ENCODE measurements at places on chromosomes 1 and 21.
A peak's percentile ranks its signal among the peaks of the same experiment; 100 is the strongest.

DNA sequence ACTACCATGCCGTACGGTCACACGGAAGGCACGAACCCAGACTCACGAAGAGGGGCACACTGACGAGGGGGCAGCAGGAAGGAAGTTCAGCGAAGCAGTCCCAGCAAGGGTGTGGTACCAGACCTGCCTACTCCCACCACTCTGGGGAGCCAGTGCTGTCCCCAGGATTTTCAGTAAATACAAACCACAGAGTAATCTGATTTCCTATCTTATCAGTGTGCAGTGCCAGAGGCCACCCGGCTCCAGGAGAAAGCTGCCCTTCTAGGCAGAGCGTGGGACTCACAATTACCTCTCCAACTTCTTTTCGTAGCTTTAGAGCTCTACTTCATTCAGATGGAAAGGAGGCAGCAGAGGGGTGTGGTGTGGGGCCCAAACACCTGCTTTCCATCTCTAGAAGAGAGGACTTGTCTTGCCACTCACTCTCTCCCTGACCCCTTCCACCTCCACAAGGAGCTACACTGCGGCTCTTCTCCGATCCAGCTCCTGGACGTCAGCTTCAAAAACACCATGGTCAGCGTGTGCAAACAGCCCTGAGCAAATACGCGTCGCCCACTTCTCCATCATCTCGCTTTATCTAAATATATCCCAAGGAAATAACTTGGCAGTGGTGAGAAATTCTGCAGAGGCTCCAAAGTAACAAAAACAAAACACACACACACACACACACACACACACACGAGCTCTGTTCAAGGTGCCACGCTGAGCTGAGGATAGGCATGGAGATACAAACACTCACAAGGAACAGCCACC is 98.5 kb downstream of the MRPL37 start:
- DNase-seq: no peak

GRCh38 chr1:17119076-17119772 is at the start of gene PADI2:
TSS of gene PADI2 (minus strand) at chr1:17119451. CDS start at chr1:17119371, 80 bp downstream.
- DNase-seq: peak; percentile 28

- DNase-seq: no peak
Observed at GRCh38 chr1:220810963-220811362, 24.2 kb downstream of the MTARC1 start.

DNA sequence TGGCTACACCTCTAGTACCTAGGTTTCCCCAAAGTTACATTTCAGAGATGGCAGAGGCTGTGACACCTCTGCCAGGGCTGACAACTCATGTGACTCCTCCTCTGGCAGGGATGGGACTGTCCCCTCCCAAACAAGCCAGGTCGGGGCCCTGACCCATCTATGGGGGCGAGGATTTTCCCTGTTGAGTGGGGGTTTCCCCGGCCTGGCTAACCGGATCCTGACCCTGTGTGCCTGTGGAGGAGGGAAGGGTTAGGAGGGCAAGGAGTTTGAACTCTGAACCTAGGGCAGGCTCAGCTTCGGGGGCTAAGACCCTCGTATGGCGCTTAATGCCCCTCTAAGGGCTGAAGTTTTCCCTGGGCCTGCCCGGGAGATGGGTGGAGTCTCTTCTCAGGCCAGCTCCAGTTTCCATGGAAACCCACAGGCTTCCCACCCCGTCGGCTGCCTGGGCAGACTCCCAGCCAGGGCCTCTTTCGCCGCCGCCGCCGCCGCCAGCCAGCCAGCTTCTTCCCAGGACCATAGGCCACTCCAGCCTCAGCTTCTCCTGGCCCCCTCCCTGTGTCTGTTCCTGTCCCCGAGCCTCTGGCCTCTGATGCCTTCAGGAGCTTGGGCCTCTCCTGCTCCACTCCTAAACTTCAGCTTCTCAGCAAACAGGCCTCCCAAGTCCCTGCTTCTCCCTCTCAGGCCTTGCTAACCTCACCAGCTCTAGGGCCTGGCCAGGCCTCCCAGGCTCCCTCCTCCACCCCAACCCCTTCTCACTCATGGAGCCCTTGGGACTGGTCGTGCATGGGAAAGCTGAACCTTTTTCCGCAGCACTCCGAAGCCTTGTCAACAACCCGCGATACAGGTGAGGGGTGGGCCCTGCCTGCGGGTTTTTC is at the start of gene BTBD19:
TSS of gene BTBD19 (plus strand) at position 461 of the 875 bp plus-strand sequence. CDS start at position 759, 298 bp downstream.
- DNase-seq: no peak

GRCh38 chr21:36883532-36884486 is 82.7 kb downstream of the HLCS start:
- DNase-seq: no peak

DNA sequence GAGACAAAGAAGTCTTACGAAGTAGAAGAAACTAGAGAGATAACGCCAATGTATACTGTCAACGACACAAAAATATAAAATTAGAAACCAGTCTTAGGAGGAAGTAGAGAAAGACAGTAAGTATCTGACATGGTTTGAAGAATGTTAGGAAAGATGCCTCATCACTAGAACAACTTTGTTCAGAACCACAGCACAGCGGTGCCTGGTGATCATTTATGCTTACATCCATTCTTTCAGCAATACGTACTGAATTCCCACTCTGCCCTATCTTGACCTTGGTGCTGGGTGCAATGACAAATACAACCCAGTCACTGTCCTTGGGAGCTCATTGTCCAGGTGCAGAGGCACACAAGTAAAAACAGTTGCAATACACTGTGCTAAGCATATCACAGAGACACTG is 104.4 kb downstream of the TM2D1 start:
- no peak for DNase-seq

DNA sequence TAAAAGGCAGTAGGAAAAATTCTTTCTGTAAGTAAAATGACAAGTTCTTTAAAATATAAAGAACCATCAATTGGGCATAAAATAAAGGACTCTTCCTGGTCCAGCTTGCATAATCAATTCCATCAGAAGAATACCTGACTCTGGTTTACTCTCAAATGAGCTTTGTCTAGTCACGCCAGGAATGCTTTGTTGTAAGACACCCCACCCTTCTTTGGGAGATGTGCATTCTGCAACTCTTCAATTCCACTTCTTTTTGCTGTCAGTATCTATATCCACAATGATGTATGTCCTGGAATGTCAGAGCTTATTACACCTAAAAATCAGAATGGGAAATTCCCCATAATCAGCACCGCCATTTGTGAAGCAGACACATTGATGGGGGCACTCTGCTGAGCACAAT is 76.1 kb downstream of the PTPN14 start:
- no peak for DNase-seq

- no peak for DNase-seq
Observed at GRCh38 chr1:156444407-156445001, 56.1 kb downstream of the MEF2D start.

- DNase-seq: no peak
Observed at GRCh38 chr1:31954607-31955283, 16.6 kb upstream of the PTP4A2 start.

GRCh38 chr1:19786988-19787423 is 12.7 kb downstream of the TMCO4 start:
- DNase-seq: no peak

DNA sequence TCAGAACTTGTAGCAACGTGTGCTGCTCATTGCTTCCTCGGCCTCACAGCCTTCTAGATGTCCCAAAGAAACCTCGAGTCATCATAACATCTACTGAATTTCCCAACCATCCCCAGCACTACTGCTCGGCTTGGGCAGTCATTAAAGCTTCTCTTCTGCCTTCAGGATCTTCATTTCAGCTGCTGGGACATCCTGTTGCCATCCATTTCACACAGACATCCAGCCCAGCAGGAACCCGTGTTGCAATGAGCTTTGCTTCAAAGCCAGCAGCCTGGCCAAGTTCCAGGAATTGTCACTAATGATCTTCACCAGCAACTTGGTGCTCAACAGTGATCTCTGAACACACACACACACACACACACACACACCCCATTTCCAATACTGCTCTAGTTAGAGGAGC is 18.5 kb downstream of the WLS start:
- no peak for DNase-seq

DNA sequence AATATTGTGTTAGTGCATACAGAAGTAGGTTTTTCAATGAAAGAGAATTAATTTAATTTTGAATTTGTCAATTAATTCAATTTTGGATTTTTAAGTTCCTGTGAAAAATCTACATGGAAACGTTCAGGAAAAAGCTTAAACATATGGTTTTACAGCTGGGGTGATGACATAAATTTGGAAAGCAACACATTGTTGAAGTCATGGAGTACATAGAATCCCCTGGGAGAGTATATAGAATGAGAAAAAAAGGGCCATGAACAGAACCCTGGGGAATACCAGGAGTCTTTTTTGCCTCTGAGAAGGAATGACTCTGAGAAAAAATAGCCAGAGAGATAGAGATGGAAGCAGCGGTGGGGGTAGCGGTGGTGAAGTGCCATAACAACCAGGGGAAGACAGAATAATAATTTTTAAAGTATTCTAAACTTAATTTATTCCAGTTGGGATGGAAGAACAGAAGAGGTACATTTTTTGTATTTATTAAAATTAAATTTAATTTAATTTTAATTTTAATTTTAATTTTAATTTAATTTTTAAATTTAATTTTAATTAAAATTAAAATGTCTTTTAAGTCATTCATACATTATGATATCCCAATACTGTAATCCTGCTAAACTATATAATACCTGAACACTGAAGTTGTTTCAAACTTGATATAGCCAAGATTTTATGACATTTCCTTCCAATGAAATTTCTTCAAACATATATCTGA is 48.9 kb downstream of the NME7 start:
- DNase-seq: no peak

DNA sequence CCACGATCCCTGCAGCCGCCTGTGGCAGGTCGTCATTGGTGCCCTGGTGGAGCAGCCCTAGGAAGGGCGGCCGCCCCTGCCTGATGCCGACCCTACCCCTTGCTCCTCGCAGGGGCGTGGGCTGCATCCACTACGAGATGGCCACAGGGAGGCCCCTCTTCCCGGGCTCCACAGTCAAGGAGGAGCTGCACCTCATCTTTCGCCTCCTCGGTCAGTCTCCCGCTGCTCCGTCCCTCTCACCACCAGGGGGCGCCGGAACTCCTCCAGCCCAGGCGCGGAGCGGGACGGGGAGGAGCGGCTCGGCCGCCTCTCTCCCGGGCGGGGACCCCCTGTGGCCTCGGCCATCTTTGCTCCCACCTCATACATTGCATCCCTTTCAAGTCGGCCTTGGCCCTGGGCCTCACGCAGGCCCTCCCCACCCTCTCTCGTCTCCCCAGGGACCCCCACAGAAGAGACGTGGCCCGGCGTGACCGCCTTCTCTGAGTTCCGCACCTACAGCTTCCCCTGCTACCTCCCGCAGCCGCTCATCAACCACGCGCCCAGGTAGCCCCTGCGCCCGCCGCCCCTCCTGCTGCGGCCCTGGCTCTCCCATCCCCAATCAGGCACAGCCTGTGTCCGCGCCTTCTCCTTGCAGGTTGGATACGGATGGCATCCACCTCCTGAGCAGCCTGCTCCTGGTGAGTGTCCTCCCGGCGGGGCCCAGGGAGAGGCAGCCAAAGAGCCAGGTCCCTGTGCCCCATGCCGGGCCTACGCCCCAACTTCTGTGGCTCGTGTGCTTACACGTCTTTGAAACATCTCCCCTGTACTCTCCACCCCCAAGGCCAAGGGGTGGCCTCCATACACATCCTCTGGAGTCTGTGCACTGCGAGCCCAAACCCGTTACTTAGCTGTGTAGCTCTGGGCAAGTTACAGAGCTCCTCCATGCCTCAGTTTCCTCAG is 24.7 kb downstream of the CDK18 start:
- DNase-seq: no peak

DNA sequence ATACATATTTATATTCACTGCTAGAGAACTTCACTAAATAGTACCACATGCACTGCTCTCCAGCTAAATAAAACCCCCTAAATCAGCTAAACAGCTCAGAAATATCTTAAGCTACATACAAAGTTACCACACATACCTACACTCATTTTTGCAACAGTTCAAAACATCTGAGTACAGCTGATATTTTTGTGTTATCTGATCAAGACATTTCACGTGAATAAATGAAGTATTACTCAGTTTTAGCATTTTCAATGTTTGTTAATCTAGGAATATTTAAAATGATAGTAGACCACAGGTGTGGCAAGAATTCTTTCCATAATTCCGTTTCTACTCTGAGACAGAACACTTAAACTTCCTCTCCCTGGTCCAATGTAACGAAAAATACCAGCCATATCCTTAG is 20.8 kb downstream of the EVI5 start:
- DNase-seq: no peak

- no peak for DNase-seq
Observed at GRCh38 chr1:16143566-16144324, 12.1 kb downstream of the EPHA2 start.

- DNase-seq: no peak
Observed at GRCh38 chr1:11728126-11728806, 7.7 kb upstream of the AGTRAP start.

DNA sequence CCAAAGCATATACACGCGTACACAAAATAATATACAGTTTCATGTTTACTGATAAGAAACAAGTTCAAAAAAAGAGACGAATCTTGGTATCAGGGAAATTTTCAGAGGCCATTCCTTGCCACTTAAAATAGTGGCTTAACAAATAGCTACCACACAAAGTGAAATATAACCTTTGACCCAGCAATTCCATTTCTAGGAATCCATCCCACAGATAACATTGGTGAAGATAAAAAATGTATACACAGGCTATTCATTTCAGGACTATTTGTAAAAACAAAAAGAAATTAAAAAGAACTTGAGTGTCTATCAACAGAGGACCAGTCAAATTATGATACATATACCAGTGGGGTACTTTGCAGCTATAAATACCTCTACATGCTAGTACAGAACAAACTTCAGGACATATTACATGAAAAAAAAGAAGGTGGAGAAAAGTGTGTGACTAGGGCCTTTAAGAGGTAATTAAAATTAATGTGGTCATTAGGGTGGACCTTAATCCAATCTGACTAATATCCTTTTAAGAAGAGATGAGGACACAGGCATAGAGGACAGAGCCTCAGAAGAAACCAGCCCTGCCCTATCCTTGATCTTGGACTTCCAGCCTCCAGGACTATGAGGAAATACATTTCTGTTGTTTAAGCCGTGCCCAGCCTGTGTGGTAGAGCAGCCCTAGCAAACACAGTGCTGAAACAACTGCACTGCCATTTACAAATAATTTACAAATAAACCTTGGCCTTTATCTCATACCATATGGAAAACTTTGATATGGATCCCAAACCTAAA is 7.8 kb downstream of the UBE2G2 start:
- no peak for DNase-seq

GRCh38 chr21:20701235-20701634 is 297.0 kb upstream of the NCAM2 start:
- DNase-seq: no peak

DNA sequence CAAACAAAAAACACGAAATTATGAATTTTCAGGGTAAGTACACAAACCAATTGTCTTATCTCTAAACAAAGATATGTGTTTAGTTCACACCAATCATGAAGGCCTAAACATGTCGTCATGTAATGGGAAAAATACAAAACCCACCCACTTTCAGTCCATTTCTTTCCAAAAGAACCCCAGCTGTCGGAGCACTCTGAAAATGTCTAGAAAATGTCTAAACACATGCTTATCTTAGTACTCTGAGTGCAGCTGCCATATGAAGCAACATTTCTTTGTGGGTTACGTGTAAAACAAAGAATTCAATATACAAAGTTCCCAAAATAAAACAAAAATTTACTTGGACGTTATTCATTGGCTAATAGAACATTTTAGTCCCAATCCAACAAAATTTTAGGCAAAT is 22.7 kb downstream of the SERBP1 start:
- DNase-seq: no peak
